NCI-H1694 treated with DMSO at 0.1 percent for 48 hours (cell line): ENCODE measurements at places on chromosomes 12 and 14.

GRCh38 chr14:100285913-100286400 lies 20.3 kb downstream of the SLC25A29 start:
- no peak for DNase-seq

- peak; percentile 95 for DNase-seq
Measured at GRCh38 chr14:90554341-90554740, 157.5 kb downstream of the CALM1 start.

DNA sequence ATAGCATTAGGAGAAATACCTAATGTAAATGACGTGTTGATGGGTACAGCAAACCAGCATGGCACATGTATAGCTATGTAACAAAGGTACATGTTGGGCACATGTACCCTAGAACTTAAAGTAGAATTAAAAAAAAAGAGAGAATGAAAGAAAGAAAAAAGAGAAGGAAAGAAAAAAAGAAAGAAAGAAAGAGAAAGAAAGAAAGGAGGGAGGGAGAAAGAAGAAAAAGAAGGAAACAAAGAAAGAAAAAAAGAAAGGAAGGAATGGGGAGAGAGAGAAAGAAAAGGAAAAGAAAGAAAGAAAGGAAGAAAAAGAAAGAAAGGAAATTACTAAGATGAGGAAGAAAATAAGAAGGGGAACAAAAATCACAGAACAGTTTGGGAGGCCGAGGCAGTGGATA lies 925.5 kb downstream of the LRFN5 start:
- DNase-seq, result no peak

- peak; percentile 95 for DNase-seq
Measured at GRCh38 chr14:76337635-76338545, 38.0 kb upstream of the ESRRB start.

GRCh38 chr12:91210618-91211017 lies 28.0 kb upstream of the DCN start:
- DNase-seq, result no peak

- no peak for DNase-seq
Measured at GRCh38 chr14:24364841-24365240, 3.1 kb upstream of the NFATC4 start.

DNA sequence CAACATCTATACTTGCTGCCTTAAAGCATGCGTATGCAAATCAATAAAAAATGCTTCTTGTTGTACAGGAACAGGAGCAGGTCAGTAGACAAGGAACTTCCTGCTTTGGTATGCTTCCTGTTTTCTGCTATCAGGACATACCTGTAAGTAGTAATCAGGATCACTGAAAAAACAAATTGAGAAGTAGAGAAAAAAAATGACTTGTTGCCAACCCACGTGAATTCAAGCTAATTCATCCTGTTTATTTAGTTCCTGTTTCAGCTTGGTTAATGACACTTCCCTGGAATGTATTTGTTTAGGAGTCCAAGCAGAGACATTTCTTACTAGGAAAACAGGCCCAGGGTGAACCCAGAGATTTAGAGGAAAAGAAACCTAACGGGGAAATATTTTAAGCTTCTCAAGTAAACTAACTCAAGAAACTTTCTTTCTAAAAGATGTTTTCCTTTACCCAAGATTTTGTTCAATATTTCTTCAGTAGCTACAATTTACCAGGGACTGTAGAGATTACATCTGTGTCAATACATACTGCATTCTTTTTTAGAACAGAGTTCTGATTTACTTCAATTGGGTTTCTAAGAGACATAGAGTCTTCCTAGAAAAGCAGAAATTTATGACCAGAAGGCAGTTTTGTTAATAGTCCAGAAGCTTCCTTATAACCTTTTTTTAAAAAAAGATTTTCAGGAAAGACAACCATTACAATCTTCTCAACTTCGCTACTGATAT lies 124.2 kb downstream of the PAWR start:
- DNase-seq, result no peak

DNA sequence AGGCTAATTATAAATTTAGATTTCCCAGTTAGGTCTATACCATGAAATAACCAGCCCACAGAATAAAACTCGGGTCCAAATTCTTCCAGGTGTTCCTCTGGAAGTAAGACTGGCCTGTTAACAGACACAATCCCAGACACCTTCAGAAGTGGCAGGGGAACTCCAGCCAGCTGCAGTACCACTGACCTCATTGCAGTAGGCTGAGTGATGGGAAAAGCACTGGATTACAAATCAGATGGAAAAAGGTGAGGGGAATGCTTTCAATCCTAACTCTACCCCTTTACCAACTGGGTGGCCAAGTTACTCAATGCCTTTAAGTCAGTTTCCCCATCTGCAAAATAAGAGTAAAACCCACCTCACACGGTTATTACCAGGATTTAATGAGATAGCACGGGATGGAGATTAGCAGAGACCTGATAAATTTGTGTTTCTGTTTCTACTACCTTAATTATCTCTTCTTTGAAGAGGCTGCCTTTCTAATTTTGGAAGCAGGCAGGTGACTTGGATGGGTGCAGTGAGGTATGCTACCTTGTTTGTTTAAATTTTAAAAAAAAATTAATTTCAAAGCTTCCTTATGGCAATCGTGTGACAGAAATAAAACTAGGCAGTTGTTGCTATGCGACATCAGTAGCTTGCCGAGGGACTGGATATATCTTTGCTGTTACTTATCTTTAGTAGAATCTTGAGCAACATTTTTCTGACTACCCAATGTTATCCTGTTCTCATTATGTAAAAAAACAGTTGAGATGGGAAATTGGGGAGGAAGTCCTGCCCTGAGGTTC lies 167.3 kb upstream of the GRIN2B start:
- no peak for DNase-seq

GRCh38 chr12:114406984-114407841 lies 1.3 kb upstream of the TBX5 start:
- DNase-seq, result no peak

DNA sequence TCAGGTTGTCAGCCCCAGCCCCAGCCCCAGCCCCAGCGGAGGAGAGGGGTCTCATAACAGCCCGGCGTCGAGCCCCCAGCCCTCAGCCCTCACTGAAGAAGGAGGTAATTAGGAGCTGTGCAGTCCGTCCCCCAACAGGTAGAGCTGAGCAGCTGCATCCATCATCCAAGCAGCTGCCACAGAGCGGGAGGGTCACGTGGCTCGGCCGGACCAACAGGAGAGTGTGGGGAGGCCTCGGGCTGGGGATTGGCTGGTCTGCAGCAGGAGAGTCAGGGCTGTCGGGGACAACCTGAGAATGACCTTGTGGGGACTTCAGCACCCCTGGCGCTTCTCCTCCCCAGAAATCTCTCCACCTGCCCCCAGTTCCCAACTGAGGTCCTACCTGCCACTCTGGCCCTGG lies 29.6 kb downstream of the SMUG1 start:
- peak; percentile 60 for DNase-seq

DNA sequence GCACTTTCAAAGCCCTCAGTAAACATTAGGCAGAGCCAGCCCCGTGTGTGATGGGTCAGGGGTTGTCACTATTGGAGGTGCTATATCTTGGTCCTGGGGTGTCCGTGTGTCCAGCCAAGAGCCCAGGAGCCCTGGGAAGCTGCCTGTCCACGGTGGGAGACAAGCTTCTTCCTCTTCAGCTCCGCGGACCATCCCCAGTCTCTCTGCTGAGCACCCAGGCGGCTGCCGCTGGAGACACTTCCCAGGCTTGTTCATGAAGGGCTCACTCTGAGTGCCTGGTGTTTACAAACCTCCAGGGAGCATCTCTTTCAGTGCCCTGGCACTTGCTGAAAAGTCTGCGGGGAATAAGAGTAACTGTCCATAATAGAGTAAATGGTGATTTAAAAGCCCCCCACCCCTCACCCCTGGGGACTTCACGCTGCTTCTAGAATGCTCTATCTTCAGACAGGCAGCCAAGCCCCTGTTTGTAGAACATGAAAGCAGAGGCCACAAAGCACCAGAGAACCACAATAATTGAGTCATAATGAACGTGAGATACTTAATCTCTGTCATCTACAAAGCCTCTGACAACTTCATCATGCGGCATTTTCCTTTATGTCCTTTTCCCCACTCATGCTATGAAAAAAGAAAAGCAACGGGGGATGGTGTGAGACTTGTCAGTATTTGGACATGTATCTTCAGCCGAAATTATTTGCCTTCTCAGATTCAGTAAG lies 178.6 kb downstream of the TMEM132C start:
- DNase-seq, result no peak

- DNase-seq, result no peak
Measured at GRCh38 chr12:38771871-38772270, 133.5 kb downstream of the CPNE8 start.

DNA sequence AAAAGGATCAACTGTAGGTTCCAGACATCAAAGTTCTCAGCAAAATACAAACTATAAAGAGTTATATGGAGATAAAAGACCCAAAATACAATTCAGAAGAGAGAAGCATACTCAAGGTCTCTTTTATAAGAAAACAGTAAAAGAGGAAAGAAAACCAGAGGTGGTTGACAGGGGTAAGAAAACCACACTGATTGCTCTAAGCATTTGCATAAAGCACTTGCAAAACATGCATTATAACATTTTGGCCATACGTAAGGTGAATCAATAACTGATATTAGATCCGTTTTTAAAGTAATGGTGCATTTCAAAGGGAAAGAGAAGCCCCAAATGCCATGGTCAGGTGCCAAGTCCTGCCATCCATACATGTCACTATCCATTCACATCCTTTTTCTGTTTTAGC lies 5.9 kb downstream of the DDHD1 start:
- DNase-seq, result no peak

DNA sequence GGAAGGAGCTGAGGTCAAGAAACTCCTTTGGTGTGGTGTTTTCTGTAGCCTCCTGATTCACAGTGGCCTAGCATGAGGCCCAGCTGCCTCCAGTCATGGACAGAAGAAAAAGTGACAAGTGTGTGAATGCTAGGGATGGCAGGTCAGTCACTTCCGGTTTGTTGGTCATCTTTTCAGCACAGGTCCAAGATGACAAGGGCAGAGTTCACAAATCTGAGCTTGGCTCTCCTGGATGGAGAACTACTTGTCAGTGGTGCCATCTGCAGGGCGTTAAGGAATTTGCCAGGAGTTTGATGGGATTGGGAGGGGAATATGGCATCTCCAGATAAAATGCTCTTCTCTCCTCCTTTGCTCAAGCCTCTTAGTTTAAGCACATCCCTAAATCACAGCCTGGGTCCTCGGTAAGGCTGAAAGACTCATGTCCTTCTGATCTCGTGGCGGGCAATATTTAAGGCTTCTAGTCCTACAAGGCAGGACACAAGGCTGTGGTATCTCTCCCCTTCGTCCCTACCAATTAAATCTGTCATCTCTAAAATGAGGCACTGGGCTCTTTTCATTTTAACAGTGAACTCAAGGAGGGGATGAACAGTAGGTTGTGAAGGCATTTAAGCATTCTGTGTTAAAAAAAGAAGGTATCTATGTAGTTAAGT lies 10.0 kb downstream of the TUBA1B start:
- DNase-seq, result peak; percentile 25

GRCh38 chr14:54253195-54253947 lies 143.4 kb upstream of the CDKN3 start:
- no peak for DNase-seq

- peak; percentile 47 for DNase-seq
Measured at GRCh38 chr12:4421590-4422031, 24.0 kb downstream of the FGF6 start.

GRCh38 chr12:57868851-57869268 lies 22.3 kb upstream of the CTDSP2 start:
- DNase-seq, result peak; percentile 93

- no peak for DNase-seq
Measured at GRCh38 chr14:57846596-57846995, 19.3 kb downstream of the SLC35F4 start.

DNA sequence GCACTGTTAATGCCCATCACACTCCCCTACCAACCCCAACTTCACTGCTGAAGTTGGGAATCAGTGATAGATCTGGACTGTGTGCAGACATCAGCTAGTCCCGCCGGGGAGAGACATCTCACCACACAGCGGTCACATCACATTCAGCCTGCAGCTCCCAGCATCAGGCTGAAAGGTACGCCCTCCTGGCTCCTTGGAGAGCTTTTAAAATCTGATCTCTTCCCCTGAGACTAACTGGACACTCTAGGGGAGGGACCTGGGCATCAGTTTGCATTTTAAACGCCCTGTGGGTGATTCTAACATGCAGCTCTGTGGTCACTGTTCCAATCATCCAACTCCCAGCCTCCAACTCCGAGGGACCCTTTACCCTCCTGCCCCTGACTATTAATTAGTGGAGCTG lies 58.4 kb downstream of the CCDC85C start:
- no peak for DNase-seq

DNA sequence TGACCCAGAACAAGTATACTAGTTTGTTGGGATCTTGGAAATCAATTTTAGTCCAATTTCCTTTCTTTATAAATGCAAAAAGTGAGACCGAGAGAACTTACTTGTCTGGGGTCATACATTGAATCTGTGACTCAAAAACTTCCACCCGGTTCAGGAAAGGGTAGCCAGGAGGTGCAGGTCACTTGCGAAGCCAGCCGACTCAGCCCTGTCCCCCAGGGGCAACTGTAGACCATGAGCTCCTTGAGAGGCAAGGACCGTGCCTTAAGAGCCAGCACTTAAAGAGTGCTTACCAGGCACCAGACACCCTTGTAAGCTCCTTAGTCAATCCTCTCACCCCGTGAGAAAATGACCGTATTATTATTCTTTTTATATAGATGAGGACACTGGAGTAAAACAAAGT lies 505 bp upstream of the BCDIN3D start:
- no peak for DNase-seq

DNA sequence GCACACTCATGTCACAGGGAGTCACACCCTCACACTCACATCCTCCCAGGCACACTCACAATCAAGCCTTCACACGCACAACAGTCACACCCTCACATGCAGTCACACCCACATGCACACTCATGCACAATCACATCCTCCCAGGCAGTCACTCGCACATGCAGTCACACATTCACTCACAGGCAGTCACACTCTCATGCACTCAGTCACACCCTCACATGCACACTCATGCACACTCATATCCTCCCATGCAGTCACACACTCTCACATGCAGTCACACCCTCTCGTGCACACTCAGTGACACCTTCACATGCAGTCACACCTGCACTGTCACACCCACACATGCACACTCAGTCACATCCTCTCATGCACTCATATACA lies 12.3 kb downstream of the TMEM179 start:
- no peak for DNase-seq

DNA sequence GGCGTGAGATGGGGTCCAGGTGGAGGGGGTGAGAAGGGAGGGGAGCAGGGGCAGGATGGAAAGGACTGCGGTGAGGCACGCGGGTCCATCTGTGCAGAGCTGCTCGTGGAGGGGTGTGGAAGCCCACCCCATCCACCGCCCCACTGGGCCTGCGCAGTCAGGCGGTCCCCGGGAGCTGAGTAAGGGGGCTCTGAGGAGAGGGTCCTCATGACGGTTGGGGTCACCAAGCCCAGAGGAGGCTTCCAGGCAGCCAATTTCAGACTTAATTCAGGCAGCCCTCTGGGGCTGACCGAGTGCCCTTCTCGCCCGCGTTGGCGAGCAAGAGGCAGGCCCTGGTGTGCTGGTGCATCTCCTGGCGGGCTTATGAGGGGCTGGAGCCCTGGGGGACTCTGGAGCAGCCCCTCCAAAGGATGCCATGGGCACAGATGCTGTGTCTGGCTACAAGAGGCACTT lies 115.5 kb downstream of the KIF26A start:
- no peak for DNase-seq

- DNase-seq, result no peak
Measured at GRCh38 chr12:62849398-62849797, 85.6 kb downstream of the PPM1H start.

- DNase-seq, result no peak
Measured at GRCh38 chr12:1723721-1724120, 32.9 kb downstream of the ADIPOR2 start.
